ENCODE measurements at places on chromosomes 12 and 14. TPM values are rescaled to one million over a fixed set of nuclear protein-coding genes. Genes with fewer than 3 reads are reported as not detected.

DNA sequence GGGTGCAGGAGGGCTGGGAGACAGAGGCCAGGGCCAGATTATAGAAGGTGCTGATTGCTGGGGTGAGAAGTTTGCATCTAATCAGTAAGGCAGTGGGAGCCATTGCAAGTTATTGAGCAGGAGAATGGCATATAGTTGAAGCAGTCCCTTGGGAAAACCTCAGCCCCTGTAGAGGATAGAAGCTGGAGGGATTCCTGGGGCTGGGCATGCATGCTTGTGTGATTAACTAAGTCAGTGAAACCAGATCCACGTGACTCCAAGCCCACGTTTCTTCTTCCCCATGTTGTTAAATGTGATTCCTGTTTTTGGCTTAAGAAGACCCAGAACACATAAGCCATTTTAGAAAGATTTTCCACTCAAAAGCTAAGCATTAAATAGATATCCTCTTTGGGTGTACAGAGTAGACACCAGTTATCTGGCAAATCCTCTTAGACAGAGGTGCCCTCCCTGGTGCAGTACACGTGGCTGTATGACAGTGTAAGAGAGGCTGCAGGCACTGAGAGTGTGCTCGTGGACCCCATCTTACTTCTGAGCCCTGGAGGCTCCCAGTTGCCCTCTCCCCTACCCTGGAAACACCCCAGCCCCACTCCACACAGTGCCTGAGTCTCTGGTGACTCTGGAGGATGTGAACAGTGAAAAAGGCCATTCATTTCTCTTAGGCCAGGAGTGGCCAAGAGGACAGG, 3.2 kb downstream of the C14orf132 start:
- DNase-seq, result peak; percentile 52

- no peak for DNase-seq
Observed at GRCh38 chr12:53631721-53632120, 5.5 kb upstream of the ATF7 start.

ATG101 gene
- 112 TPM for polyA plus RNA-seq

LHX5 gene
- polyA plus RNA-seq, result not detected

DNA sequence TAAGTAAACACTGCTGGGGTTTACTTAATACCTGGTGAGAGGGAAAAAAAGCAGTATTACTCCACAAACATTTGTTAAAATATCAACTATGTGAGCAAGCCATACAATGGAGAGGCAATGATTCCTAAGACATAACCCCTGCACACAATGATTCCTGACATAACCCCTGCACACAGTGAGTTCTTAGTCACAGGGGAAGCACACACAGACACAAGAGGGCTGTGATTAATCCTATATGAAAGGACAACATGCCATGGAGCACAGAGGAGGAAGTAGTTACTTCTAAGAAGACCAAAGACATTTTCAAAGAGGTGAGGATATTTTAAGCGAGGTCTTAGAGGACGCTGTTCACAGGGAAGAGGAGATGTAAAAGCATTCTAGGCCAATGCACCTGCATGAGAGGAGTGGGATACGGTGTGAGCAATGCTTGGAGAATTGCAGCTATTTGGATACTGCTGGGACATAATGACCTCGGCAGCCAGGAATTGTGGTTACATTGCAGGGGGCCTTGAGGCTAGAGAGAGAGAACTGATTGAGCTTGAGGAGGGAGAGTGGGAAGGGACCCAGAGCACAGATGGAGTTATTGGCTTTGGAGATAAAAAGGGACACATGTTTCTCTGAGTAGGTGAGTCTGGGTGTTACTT, 211.9 kb downstream of the APAF1 start:
- no peak for DNase-seq

GRCh38 chr12:59240048-59240447, 319.7 kb upstream of the LRIG3 start:
- no peak for DNase-seq

TROAP gene
- 7.6 TPM for polyA plus RNA-seq
